ENCODE measurements at places on chromosomes 5 and 9.

DNA sequence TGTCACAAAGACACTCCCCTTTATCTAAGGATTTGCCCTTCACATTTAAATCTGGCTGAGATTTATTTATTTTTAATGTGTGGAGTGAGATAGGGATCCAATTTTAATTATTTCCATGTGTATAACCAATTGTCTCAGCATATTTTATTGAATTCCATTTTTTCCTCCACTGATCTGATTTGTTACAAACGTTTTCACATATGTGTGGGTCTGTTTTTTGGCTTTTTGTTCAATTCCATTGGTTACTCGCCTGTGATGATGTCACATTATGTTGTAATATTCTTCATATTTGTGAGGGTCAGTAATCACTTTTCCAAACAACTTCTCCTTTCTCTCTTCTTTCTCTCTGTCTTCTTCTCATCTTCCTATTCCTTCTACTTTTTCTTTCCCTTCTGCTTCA, 278.3 kb upstream of the RFX3 start:
- DNase-seq: no peak

GRCh38 chr9:127233550-127233949, 31.0 kb upstream of the GARNL3 start:
- no peak for DNase-seq

- DNase-seq: no peak
Measured at GRCh38 chr9:27184556-27185351, 75.7 kb downstream of the TEK start.

- DNase-seq: no peak
Measured at GRCh38 chr9:19946441-19947109, 157.7 kb upstream of the SLC24A2 start.

- DNase-seq: no peak
Measured at GRCh38 chr9:112049811-112050516, 125.1 kb downstream of the SUSD1 start.

- DNase-seq: no peak
Measured at GRCh38 chr9:18485714-18486113, 11.8 kb downstream of the ADAMTSL1 start.

DNA sequence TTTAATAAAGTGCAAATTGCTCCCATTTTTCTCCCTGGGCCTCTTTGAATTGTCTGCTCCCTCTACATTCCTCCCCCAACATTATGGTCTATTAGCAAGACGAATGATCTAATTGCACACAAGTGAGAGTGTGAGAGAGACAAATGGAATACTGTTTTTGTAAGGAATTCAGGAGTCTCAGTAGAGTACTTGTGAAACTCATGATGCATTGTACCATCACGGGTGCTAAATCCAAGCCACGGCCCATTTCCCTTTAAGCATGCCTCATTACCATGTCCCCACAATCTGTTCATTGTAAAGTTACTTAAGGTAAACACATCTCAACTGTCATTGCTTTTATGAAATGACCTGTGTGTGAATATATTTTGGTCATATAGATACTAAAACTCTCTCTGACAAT, 62.8 kb downstream of the CD180 start:
- no peak for DNase-seq

- DNase-seq: peak; percentile 85
Measured at GRCh38 chr5:151080613-151081430, at the start of gene TNIP1. TNIP1 (minus strand) TSS chr5:151081034; CDS start chr5:151065095, 15,939 bp downstream.

GRCh38 chr5:61275841-61276240, 56.2 kb upstream of the ZSWIM6 start:
- DNase-seq: no peak

DNA sequence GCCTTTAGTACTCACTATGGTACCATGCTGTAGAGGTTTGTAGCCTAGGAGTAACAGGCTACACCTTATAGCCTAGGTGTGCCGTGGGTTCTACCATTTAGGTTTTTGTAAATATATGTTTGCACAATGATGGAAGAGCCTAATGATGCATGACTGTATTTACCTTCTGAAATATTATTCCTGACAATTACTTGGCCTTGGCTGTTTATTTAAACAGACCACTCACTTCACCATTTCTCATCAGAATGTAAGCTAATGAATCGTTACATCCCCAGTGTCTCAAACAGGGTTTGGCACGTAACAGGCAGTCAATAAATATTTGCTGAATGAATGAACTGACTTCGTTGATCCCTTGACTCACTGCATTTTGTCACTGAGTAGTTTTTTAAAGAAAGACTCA, 93.1 kb downstream of the MED27 start:
- no peak for DNase-seq

- no peak for DNase-seq
Measured at GRCh38 chr5:147504535-147504934, 5.3 kb downstream of the DPYSL3 start.

DNA sequence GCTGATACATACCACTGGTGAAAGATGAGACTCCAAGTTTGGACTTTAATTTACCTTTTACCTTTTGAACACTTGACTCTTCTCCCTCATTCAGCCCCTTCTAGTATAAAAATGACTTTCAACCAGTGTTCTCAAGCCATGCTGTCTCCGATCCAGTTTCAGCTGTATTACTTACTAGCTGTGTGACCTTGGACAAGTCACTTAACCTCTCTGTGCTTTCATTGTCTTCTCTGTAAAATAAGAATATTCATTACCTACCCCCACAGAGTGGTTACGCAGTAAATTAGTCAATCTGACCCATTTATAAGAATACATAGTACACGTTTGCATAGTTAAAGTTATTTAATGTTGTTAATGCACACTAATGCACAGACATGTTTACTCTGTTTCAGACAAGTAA, 12.6 kb upstream of the CEMIP2 start:
- DNase-seq: no peak

DNA sequence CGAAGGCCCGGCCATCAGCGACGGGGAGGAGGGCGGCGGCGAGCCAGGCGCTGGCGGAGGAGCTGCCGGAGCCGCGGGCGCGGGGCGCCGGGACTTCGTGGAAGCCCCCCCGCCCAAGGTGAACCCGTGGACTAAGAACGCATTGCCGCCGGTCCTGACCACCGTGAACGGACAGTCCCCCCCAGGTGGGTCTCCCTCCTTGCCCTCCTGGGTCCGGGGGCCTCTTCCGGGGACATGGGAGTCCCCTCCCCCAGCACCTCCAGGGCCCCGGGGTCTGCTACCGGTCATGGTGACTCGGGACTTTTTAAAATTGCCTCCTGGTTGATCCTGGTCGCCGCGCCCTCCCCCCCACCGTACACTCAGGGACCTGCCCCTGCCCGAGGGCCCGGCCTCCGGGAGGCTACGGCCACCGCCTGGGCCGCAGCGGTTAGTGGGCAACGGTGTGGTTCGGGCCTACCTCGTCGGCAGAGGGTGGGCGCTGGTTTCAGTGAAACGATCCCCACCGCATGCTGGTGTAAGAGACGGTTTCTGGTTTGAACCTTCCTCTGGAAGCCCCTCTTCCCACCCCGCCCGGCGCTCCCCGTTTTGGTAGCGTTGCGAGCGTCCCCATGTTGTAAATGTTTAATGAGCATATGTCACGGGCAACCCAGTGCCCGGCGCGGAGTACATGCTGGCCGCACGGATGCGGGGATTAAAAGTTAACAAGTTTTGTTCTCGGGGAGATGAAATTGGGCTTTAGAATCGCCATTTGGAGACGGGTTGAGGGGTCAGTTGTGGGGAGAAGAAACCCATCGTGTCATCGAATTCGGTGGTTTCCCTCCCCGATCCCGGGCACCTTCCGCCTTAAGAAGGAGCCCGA, 1.1 kb downstream of the LARP1 start:
- peak; percentile 36 for DNase-seq

GRCh38 chr5:97297063-97297703, 114.1 kb upstream of the RIOK2 start:
- DNase-seq: no peak

GRCh38 chr5:80064124-80064523, 29.0 kb downstream of the THBS4 start:
- no peak for DNase-seq

DNA sequence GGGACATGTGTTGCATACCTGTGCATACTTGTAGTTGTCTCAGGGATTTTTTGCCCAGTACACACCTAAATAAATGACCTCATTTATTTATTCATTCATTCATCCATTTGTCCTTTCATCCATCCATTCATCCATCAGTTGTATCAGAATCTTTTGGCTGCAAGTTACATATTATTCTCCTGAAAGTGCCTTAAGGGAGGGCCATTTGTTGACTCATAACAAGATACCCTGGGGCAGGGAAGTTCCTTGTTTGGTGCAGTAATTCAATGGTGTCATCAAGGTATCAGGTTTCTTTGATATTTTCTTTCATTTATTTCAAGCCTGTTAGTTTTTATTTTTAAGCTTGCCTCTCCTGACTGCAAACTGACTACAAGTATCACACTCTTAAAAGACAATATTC, 597.9 kb upstream of the TLE4 start:
- no peak for DNase-seq

DNA sequence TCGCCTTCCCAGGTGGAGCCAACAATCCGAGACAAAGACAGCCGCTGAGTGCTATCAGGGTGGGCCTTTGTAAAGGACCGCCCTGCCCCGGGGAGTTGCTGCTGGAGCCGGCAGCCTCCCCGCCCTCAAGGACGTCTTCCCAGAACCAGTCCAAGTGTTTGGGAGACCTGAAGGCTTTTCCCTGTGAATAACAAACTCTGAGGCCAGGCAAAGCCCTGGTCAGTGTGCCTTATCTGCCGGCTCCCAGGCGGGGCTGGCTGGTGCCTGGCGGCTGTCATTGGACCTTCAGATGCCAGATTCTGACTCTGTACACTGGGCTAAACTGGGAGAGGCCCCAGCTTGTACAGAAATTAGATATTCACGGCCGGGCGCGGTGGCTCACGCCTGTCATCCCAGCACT, 2.1 kb downstream of the SLC9A3 start:
- DNase-seq: no peak

DNA sequence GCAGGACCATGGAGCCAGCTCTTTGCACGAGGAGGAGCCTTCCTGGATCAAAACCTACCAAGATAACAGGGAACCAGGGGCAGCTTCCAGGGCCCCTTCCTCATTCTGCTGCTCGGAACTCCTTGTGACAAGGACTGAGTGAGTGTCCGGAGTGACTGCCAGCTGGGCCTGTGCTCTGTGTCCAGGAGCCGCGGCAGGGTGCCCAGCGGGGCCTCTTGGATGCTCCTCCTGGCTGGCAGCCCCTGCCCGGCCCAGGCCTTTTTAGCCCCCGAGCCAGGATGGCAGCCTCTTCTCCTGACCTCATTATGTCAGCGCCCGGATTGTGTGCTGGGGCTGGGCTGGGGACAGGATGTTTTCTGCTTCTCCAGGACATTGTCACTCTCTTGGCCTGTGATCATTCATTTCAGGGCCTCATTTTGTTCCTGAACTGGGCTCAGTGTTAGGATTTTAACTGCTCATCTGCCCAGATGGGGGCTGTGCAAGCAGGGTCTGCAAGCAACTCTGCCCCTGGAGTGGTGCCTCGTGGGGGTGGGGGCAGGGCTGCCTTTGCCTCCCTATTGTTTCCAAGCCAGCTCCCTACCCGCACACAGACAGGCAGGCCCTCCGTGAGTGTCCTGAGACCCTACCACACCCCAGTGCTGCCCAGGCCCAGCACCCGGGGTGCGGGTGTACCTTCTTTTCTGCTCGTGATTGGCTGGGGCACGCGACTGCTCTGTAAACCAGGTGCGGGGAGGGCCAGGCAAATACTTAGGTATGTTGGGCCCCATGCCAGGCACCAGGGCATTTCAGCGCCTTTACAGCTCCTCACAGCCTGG, 161.6 kb downstream of the COL23A1 start:
- DNase-seq: no peak

GRCh38 chr5:134131165-134131564, 16.7 kb downstream of the TCF7 start:
- DNase-seq: peak; percentile 44

DNA sequence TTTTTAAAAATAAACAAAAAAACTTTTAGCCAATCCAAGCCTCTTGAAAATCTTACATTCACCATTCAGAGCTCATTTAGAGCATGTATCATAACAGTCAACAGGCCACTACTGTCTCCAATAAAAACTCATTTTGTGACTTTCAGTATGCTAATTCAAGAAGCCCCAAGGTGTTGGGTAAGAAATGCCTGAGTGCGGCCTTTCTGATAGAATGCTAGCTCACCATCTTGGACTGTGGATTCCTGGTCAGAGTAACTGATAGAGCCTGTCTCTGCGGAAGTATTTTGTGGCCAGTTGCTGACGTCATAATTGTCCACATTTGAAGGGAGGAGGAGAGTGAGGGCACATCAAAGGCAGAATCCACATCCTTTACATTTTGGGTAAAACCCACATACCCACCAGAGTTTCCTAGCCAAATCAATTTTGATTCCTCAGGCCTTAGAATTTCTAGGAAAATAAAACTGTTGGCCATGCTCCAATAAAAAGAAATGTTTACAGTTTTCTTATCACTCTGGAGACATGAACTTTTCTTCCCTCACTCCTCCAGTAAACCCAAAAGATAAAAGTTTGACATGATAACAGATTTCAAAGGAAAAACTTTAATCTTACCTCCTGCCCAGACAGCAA, 41.1 kb upstream of the ERCC6L2 start:
- DNase-seq: no peak

- no peak for DNase-seq
Measured at GRCh38 chr9:93210974-93211653, 27.2 kb downstream of the WNK2 start.

GRCh38 chr9:84781931-84782866, 112.7 kb downstream of the NTRK2 start:
- DNase-seq: no peak

DNA sequence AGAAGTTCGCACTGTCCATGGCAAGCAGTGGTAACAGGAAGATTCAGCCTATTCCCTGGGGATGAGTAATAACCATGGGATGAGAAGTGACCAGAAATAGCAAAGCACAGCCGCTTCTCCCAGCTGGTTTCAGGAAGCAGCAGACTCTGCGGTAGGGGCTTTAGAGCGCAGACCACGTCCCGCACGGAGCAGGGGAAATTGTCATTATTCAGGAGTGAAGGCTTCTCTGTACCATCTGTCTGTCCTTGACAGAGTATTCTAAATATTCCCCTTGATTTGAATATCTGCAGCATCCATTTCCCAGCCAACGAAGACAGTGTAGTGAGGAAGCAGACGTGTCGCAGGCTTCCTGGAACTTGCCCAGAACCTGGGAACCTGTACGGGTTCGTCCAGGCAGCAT, 159.6 kb downstream of the NXNL2 start:
- no peak for DNase-seq

DNA sequence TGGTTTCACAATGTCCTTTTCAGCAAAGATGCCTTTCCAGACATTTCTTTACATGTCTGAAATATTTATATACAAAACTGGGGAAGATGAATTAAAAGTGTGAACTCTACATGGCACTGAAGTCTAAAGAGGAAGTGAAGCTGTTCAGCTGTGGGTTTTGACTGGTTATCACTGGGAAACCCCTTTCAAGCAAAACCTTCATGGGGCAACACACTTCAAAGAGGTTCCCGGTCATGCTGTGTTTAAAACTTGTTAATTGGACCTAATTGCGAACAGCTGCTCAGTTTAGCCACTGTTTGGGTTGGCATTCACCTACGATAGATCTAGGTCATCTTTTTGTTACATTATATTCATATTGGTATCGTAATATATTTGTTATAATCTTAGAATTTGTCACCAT, 20.0 kb upstream of the GDNF start:
- no peak for DNase-seq

- DNase-seq: no peak
Measured at GRCh38 chr9:120486347-120486746, 93.6 kb downstream of the CDK5RAP2 start.

GRCh38 chr9:122821278-122821943, 7.0 kb downstream of the PDCL start:
- no peak for DNase-seq

All from activated T-cell treated with anti-CD3 and anti-CD28 coated beads for 4 hours (primary cell).